Mesenchymal stem cell (in vitro differentiated cells and primary cell): ENCODE measurements at places on chromosomes 3 and 15.
A peak's percentile ranks its signal among the peaks of the same experiment; 100 is the strongest.

DNA sequence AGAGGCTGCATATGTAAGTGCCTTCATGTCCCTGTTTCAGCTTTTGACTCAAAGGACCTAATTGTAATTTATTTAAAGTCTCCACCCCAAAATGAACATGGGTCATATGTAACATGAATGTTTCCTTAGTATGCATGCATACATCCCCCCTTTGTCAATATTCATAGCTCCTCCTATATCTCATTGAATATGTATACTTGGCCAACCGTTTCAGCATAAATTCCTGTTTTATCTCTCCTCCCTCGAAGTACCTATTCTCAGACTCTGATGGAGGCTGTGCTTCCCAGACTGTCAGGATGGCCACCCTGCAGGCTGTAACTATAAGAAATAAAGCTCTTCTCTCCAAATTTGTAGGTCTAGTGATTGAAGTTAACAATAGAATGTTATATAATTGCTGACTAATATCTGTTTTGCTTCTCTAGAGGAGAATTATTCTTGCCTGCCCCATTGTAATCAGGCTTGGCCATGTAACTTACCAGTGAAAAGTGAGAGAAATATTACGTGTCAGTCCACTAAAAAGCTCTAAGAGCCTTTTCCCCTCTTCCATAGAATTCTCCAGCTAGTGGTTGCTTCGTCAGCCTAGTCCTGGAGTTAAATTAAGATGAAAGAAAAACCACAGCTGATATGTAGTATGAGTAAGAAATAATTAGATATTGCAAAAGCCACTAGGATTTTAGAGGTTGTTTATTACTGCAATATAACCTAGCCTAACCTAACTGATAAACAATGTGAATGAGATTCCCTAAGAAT lies 245.1 kb downstream of the ZNF385D start:
- DNase-seq: no peak

- DNase-seq: no peak
Measured at GRCh38 chr3:151787626-151788025, 26.3 kb upstream of the AADAC start.

DNA sequence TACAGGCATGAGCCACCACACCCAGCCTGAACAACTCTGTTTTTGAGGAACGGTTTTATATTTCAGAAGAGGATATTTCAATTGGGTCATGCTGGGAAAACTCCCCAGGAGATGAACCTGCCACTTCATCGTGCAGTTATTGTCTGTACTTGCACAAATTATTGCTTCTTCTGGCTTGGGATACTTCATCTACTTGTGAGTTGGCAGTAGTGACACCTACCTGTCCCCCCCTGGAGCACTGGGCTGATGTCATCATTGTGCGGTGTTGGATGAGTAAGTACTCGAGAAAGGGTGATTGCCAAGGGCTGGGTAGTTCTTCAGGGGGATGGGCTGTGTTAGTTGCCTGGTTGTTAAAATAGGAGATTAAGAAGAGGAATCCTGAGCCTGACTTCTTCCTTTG lies 85.1 kb upstream of the SAMMSON start:
- DNase-seq: no peak

DNA sequence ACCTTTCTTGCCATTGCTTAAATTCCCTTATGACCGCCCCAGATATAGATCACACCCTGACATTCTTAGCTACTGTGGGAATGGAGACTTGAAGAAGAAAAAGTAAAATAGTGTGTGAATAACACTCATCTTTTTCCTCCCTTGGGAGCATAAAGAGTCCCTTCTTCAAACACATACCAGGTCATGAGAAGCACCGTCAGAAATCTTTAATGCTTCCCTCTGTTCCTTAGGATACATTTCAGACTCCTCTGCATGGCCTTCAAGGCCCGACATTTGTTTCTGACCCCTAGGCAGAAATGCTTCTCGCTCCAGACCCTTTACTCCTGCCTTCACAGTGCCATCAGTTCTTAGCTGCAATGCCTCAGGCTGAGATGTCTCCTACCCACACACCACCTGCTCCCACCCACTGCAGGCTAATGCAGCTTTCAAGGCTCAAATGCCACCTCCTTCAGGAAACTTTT lies 143.8 kb upstream of the IL12A start:
- DNase-seq: peak; percentile 56

- no peak for DNase-seq
Measured at GRCh38 chr15:78446551-78446950, 8.5 kb downstream of the IREB2 start.

GRCh38 chr15:101058735-101059134 lies 139.6 kb downstream of the LRRK1 start:
- DNase-seq: peak; percentile 4

DNA sequence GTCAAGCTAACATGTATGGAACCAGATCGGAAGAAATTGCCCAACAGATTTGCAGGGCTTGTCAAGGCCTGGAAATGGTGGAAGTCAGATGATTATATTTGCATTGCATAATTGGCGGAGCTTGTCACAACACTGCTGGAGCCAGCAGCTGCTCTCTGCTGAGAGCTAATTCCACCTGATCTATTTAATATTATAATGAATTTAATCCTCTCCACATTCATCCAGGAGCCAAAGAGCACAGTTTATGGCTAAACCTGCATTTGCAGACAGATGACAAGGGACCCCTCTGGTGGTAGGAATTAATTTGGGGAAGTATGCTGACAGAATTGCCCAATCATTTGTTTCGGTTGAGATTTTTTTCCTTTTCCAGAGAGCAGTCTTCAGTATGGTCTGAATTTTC lies 730.2 kb downstream of the TUSC7 start:
- peak; percentile 30 for DNase-seq

DNA sequence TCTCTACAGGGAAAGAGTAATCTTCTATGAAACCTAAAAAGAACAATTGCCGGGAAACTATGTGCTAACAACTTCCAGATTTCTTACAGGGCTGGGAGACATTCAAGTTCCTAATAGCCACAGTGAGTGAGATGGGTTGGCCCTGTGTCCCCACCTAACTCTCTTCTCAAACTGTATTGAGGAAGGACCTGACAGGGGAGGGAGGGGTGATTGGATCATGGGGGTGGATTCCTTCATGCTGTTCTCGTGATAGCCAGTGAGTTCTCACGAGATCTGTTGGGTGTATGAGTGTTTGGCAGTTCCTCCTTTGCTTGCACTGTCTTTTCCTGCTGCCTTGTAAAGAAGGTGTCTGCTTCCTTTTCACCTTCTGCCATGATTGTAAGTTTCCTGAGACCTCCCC lies 958.7 kb downstream of the AGBL1 start:
- no peak for DNase-seq

DNA sequence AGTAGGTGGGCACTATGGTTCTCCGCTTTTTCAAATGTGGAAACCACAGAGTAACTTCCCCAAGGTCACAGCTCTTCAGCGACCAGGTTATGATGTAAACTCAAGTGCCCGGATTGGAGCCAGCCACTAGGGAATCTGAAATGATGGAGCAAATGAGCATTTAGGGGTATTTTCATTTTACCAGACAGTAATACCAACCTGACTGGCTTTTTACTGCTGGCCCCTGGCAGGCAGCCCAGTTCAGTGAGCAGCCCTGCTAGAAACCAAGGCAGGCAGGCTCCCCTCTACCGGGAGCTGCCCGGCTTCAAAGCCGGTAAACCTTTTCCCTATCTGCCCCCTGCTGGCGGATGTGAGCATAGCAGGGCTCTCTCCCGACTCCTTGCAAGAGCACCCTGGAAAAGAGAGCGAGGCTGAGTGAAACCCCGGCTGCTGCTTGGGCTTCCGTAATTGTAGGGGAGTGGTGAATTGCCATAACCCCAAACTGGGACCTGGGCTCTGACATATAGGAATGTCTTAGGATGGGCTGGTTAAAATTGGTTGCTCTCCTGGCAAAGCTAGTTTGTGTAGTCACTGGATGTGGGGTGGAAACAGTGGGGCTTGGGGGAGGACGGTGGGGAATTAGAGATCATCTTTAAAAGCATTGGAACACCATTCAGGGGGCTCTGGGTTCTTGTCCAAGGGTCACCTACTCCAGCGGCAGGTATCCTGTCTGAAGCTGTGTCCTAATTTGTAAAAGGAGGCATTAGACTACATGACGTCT lies 98.0 kb upstream of the TNFAIP8L3 start:
- peak; percentile 76 for DNase-seq

- no peak for DNase-seq
Measured at GRCh38 chr3:101379658-101380376, 59.4 kb upstream of the IMPG2 start.

DNA sequence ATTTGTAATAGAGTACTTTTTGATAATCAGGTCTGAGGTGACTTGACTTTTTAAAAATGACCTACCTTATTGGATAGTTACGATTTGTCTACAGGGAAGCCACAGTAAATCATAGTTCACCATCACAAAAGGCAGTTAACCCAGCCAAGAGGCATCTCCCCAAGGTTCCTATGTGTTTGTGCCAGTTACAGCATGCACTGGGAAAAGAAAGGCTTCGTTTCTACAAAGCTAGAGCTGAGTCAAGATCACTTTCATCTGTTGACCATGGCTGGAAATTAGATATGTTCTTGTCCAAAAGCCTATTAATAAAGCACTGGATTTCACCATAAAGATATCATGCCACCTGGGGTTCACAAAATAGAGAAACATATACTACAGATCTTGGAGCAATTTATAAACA lies 139.9 kb downstream of the GREM1 start:
- DNase-seq: no peak

GRCh38 chr3:112779558-112780480 lies 66.8 kb downstream of the CD200R1L start:
- no peak for DNase-seq

DNA sequence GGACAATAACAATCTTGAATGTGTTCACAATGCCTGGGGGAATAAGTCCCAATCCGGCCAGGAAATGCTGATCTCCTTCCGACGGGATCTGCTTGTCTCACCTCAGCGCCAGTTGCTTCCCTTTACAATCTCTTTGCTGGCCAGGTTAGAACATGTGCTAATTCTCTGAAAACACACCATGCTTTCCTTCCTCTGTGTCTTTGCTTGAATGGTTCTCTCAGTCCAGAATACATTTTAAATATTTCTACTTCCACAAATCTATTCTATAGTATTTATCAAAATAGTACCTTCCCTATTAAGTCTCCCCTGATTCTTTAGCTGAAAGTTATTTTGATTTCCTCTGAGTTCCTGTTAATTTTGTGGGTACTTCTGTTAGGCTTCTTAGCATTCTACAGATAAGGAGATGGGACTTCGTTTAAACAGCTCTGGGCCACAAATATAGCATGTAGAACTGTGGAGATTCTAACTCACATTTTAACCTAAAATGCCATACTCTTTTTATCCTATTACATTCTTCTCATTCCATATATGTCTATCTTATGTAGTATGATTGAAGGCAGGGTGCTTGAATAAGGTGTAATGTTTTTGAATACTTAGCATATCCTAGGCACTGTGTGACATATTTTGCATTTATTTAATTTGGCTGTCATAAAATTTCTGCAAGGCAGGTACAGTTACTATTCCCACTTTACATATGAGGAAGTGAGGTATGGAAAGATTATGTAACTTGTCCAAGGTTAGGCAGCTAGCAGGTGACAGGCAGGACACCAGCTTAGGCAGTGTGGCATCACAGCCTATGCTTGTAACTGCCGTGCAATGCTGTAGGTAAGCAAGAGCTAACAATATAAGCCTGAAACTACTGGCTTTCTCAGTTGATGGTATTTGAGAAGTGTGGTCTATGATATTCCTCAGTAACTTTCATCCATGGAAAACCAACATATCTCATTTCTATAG lies 299.8 kb downstream of the LPP start:
- no peak for DNase-seq

DNA sequence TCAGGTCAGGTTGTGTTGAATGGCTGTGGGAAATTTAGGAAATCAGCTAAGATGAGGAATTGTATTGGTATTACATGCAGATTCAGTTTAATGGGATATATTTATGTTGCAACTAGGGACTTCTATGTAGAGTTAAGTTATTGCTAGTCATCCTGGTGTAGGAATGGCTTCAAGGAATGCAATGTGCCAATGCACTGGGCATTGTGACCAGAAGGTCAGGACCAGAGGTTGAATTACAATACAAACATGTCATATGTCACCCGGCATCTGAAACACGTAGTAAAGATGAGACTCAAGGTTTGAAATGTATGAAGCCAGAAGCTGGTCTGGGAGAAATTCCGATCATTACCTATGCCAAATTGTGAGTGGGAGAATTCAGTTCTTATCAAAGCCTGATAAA lies 11.7 kb upstream of the GAP43 start:
- DNase-seq: no peak

- no peak for DNase-seq
Measured at GRCh38 chr3:133931084-133931483, 35.4 kb upstream of the RAB6B start.

DNA sequence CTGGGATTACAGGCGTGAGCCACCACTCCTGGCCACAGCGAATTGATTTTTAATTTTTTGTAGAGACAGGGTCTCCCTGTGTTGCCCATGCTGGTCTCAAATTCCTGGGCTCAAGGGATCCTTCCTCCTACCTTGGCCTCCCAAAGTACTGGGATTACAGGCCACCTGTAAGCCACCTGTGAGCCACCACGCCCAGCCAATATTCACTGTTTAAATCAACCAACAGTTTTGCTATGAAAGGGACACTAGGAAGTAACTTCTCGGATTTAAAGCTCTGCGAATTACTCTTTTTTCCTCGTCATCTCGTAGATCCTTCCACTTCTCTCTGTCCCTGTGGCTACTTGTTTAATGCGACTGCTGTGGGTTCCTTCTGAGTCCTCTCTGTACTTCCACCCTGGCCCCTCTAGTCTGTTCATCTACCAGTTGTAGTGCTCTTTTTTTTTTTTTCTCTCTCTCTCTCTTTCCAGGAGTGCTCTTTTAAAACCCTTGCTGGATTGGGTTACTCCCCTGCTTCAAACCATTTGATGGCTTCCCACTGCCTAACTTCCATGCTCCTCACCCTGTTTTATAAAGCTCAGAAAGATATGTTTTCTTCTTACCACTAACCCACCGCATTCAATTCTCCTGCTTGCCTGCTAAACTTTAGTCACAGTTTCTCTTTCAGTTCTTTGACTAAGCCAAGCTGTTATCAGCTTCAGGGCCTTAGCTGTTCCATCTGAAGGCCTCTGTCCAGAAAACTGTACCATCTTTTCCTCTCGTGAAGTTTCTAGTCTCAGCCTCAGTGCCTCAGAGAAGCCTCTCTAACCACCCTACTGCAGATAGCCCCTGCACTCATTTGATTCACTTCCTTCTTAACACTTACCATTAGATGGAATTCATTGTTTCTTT lies 12.4 kb downstream of the RTF1 start:
- peak; percentile 39 for DNase-seq

DNA sequence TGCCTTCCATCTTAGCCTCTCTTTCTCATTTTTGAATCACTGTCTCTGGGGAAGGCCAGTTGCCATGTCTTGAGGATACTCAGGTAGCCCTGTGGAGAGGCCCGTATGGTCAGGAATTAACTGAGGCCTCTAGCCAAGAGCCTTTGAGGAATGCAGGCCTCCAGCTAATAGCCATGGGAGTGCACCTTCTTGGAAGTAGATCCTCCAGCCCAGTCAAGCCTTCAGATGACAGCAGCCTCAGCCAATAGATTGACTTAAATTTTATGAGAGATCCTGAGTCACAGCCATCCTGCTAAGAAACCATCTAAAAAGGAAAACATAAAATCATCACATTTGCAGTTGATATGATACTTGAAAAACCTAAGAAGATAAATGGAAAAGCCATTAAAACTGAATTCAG lies 112.5 kb upstream of the BNIP2 start:
- no peak for DNase-seq
